ENCODE measurements at places on chromosomes 5 and 9.

DNA sequence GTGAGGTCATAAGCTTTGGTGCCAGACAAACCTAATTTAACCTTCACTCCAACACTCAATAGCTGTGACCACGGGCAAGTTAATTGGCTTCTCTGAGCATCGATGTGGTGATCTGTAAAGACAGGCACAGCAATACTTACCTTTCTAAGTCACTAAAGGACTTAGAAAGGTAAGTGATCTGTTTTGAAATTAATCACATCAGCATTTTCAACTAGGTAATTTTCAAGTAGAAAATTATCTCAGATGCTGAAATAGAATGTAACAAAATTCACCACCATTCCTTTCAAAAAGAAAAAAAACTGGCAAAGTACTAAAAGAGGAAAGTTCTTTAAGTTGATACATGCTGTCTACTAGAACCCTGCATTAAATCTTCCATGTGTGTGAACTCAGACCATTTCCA is 354.5 kb downstream of the ICE1 start:
- ATAC-seq = no peak

DNA sequence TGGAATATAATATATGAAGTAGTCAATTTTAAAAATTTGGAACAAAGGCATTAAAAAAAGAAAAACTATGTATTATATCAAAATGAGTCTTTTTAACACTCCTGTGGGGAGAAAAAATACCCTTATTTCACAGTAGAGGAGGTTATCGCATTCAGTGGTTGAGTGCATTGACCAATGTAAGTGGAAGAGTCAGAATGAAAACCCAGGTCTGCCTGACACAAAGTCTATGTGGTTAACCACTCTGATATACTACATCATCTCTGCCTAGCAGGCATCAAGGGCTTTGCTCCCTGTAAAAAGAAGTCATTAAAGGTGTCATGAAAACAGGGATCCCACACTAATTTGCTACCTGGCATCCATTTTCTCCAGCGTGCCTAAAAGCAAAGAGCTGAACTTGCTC is 417.2 kb upstream of the C9orf72 start:
- no peak for ATAC-seq

DNA sequence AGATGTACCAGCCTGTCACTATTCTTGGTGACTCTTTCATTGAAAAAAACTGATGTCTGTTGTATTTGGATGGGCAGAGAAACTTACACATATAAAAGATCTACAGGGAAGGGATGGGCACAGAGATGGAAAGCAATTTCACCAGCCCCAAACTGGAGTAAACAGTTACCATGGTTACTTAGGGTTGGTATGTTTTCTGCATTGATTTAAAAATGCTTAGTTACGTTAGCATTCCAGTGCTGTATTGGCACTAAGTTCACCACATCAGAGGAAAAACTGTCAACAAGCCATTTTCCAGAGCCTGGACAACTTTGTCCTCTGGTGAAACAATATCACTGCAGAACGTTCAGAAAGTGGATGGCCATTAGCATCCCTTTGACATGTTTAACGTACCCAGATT is 28.0 kb downstream of the MARCHF3 start:
- ATAC-seq = peak; percentile 80

DNA sequence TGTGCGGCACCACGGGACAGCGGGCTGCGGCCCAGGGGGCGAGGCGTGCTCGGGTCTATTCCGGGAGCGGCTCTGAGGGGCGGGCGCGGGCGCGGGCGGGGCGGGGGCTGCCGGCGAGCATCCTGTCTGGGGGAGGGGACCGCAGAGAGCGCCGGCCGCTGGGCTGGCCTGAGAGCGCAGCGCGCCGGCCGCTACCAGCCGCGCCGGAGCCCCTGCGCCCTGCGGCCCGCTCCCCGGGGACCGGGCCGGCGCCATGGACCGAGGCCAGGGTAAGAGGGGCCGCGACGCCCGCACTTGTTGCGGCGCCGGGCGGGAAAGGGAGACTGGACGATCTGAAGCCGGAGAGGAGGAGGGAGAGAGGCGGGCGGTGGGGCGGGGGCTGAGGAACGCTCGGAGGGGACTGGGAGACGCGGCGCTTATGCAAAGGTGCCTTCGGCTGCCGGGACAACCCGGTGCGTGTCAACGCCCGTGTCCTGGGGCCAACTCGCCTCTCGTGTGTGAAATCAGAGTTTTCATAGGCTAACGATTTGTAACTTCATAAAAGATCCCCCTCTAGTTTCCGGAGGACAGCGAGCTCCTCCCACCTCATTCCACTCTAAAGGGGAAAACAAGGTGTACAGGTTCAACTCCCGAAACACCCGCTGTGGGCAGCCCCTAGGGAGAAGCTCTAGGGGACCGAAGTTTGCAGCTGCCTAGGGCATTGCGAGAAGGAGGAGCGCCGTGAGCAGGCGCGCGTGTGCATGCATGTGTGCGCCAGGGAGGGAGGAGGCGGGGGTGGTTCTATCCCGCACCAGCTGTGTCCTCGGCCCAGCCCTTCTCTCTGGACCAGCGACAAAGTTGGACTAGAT is at the start of gene AFAP1L1:
Gene AFAP1L1 (plus strand): TSS at position 144 of the 848 bp plus-strand sequence. CDS start 110 bp downstream, at position 254.
- peak; percentile 92 for ATAC-seq

DNA sequence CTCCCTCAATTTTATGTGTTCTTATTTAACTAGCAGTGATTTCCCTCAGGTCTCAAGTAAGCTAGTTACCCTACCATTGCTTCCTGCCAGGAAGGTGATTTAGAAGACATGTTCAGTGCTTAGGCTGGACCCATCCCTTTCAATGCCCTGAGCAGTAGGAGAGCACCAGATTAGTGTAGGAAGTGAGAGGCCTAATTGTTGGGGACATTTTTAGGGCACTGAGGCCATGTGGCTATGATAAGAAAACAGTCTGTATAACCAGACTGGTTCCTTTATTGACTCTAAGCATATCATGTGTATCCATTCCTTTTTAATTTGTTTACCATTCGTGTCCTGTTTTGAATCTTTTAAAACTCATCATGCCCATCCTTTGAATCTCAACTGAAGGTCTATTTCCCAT is 312.3 kb upstream of the PRR16 start:
- peak; percentile 62 for ATAC-seq

DNA sequence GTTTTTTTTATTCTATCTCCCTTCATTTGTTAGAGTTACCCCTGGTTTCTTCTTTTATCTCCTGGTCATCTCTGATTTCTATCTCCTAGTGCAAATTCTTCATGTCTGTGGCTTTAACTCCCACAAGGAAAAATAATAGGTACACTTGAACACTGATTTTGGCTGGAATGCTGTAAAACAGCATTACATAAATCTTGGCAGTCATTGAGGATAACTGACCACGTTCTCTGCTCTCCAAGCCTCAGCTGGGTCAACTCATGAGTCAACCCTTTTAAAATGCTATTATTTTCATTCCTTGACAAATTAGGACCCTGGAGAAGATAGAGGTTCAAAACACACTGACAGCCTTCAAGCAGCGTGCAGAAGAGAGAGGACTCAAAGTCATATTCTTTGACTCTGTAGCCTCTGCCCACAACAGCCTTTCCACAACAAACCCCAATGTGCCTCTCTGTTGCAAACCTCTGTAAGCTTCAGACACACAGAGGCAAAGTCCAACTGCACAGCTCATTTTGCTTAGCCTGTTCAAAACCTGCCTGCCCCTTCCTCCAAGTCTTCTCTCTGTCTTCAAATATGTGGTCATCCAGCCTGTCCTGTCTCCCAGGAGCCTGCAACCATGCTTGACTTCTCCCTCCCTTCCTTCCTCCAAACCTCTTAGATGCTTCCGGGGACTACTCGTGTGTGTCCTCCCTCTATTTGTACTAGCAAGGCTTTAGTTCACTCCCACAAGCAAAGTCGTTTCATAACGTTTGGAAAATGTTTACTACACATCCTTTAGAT is 398.4 kb downstream of the MED10 start:
- ATAC-seq = no peak

DNA sequence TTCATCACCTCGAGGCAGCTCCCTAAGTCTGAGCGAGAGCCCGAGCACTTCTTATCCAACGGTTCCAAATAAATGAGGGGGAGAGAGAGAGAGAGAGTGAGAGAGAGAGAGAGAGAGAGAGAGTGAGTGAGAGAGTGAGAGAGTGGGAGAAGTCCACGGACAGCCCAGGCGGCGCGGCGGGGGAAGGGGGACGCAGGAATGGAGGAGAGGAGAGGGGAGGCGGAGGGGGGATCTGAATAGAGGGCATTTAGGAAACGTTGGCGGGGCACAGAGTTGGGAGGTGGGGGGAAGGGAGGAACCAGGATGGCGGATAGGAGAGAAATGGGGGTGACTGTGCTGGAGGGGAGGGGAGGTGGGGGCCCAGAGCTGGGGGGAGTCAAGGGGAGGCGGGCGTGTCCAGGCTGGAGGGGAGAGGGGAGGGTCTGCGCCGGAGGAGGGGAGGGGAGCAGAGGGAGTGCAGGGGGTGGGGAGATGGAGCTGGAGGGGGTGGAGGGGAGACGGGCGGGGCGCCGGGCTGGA is 398 bp upstream of the BASP1 start:
- ATAC-seq = peak; percentile 38

GRCh38 chr5:43411495-43411894 is 696 bp downstream of the CCL28 start:
- ATAC-seq = no peak

- no peak for ATAC-seq
Measured at GRCh38 chr5:122315521-122315920, 3.5 kb downstream of the SNCAIP start.

GRCh38 chr5:168316139-168316578 is 24.7 kb downstream of the WWC1 start:
- ATAC-seq = no peak

GRCh38 chr5:167582886-167583285 is 708.6 kb upstream of the WWC1 start:
- no peak for ATAC-seq

GRCh38 chr9:90890146-90890810 is 88.7 kb downstream of the SYK start:
- no peak for ATAC-seq

- no peak for ATAC-seq
Measured at GRCh38 chr5:16570121-16570815, 46.5 kb downstream of the RETREG1 start.

DNA sequence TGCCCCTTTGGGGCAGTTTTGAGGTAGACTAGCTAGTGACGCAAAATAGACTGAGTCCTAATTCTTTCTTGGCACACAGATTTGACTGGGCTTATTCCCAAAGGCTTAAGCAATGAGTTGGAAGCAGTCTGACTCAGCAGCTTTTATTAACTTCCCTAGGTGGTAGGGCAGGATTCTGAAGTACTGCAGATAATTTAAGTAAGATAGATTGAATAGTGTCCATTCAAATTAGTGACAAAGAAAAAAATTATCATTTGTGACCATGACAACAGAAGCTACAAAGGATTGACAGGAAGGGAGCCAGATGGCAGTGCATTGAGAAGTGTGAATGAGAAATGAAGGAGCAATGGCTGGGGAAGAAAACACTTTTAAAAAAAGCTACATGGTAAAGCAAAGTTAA is 649.4 kb downstream of the CDH9 start:
- ATAC-seq = no peak

DNA sequence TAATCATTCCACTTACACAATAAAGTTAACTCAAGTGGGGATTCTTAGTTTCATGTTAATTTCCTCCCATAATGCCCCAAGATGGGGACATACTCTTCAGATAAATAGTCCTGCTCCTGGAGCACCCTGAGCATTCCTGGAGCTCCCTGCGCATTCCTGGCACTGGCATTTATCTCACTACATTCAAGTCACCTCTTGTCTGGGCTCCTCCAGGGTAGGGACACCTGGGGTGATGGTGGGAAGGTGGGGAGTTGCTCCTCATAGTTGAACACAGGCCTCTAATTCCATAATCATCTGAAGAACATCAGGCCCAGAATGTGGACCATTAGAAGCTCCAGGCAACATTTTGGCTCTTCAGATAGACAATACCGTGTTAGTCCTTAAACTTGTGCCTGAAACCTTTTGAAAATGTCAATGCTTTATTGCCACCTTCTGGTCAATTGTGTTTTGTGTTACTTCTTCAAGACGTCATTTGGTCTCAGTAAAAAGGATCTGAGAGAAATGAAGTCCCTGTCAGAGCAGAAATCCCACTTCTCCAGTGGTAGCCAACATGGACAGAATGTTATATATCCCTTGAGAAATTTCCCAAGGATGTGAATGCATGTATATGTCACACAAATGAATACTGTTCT is 14.2 kb upstream of the AGGF1 start:
- peak; percentile 85 for ATAC-seq

DNA sequence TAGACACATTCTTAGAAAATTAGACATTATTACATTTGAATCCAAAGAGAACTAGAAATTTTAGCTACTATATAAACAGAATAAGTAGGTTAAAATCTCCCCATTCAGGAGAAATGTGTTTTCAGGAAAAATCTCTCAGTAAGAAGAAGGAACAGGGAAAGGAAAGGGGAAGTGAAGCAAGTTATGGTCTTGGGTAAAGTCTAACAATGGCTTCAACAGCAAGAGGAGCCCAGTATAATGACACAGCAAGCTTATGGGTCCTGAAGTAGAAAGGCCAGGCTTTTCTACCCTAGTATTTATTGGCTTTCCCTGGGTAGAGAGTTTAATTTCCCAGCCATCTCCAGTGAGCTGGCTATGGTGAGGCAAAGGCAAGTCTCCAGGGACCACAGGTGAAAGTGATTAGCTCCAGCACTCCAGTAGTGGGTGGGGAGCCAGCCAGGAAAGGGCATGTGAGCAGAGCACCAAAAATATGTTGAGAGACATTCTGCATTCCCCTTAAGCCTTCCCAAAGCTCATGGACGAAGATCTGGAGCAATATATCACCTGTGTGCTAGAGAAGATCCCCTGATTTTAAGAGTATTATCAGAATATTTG is 981.7 kb downstream of the NR2F1-AS1 start:
- ATAC-seq = no peak

DNA sequence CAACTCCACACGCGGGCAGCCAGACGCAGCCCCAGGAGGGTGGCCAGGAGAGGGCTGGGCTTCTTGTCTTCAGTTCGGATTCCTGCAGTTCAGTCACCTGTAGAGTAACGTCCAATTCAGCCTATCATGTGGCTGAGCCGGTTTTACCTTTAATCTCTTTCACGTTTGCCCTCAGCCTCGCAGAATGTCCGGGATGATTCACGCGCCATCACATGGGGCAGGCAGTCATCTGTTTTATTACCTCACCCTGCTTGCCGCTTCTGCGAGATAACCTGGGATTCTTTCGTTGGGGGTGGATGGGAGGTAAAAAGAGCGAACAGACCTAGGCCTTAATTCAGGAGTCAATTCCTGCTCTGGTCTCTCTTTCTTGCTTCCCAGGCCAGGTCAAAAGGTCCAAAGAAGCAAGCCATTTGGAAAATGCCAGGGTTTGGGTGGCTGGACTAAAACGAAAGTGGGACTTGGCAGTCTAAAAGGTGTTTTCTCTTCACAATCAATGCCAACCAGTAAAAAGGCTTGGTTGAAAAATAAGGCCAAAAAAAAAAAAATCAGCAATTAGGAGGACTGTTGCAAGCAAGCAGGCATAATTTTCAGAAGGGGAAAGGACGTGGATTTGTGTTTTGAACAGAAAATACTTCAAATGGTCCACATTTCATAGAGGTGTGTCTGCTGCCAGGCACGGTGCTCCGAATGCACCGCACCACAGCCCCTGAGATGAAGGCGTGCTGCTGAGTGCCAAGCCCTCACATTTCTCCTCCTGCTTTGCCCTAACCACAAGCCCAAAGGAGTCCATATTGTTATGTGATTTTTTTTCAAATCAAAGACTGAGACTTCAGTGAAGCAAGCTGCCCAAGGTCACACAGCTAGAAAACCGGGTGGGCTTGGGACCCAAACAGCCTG is 2.8 kb upstream of the WWC1 start:
- no peak for ATAC-seq
